Activated CD4-positive, alpha-beta T cell treated with anti-CD3 and anti-CD28 coated beads, Interleukin-2, amount 50 U/mL, for 48 hours (primary cell): ENCODE measurements at places on chromosomes 5 and 9.

DNA sequence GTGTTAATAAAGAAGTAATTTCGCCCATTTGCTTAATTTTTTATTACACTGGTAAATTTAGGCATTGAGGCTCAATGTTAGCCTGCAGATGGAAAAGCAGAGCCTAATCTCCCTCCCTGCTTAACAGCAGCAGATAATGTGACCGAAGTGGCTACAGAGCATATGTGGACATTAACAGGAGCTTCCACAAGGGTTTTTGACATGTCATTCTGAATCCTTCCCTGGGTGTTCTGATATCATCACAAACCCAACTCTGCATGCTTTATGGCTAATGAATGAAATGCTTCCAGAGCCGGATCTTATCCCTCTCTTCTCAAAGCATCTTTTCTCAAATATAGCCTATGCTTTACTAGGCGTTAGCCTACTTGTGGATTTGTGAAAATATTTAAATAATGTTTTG, 208.6 kb downstream of the CAAP1 start:
- DNase-seq = no peak

DNA sequence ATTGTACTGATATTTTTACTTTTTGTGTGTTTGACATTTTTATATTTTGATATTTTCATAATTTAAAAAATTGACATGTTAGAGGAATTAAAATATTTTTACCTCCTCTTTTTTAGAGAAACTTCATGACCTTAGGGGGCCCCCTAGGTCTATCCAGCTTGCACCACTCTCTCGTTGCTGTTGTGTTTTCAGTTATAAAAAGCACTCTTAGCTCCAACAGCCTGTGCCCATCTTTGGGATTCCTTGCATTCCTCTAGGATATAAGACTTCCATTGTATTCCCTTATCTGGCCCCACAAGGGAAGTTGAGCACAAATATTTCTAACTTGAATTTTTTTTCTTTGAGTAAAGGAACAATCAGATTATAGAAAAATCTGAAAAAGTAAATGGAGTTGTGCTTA, 245.3 kb downstream of the SH3GL2 start:
- no peak for DNase-seq

DNA sequence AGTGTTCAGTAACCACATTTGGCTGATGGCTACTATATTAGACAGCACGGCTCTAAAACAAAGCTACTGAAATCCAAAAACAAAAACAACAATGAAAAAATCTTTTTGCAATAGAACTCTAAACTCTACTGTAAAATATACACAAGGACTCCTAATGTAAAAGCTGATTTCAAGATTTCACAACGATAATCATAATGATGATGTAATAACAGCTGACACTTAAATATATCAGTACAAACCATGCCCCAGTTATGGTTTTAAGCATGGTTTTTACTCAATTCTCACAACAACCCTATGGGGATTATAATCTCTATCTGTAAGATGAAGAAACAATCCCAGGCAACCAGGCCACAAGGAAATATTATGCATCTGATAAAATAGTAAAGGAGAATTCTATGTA, 3.3 kb downstream of the ZNF300 start:
- no peak for DNase-seq

GRCh38 chr5:132277971-132278853, 16.0 kb upstream of the SLC22A4 start:
- DNase-seq = no peak

DNA sequence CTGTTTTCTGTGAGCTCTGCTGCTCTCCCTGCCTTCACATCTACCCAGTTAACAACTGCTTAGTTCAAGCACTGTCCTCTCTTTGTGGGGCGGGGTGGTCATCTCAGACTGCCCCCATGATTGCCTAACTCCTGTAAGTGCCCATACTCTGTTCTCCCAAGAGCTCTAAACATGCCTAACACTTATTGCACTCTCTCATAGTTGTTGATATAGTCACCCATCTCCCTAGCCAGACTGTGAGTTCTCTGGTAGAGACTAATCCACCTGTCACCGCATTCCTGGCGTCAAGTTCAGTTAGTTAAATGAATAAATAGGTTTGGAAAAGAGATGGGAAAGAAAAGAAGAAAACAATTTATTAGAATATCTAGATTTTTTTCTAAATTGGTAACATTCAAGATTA, 18.3 kb upstream of the MUSK start:
- DNase-seq = no peak

DNA sequence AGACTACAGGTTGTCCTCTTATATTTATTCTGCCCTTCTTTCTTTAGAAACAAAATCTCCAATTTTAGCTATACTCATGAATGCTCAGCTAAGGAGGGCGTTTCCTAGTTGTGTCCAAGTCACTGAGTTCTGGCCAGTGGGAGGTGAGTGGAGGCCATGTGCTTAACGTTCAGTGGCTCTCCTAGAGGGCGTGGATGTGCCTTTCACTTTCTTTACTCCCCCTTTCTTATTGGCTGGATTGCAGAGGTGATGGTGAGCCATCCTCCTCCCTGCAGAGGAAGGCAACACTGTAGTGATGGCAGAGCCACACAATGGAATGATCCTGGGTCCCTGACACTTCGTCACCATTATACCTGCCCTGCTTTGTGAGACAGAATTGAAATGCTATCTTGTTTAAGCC, 54.6 kb downstream of the ALG2 start:
- DNase-seq = no peak

GRCh38 chr5:108148715-108149139, 233.2 kb downstream of the FBXL17 start:
- no peak for DNase-seq

- no peak for DNase-seq
Measured at GRCh38 chr5:37075399-37075950, 173.7 kb downstream of the CPLANE1 start.

DNA sequence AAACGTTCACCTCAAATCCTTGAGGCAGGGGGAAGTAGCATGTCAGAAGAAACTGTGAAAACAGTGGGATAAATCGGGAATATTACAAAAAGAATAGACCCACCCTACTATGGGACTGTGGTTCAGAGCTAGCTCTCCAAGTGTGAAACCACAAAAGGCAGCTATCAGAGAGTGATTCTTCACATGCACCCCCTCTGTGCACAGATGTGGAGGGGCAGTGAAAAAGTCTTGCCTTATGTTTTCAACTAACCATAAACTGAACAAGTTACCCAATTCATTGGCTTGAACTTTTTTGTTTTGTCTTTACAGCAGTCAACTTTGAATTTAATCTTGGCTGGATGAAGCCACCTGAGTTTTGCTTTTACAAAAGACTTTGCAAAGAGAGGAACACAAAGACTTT, 98.8 kb upstream of the NR4A3 start:
- no peak for DNase-seq

DNA sequence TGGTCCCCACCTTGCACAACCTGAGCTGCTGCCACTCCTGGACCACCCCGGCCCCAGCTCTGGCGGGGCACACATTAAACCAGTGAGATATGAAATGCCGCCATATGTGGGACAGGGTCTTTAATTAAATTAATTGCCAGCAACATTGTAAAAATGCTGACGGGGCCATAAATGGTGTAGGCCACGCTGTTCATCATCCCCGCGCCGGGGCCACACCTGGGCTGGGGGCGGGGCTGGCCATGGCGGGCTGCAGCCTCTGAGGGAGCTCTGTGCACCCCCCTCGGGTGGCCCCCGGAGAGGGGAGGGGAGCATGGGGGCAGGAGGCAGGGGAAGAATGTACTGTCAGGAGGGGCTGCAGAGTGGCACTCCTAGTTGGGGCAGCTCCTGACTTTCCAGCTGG, 41.0 kb downstream of the UNC5A start:
- DNase-seq = no peak
